ENCODE measurements at places on chromosomes 16 and 17.

GRCh38 chr17:15287538-15288267 is 22.6 kb upstream of the PMP22 start:
- no peak for DNase-seq

DNA sequence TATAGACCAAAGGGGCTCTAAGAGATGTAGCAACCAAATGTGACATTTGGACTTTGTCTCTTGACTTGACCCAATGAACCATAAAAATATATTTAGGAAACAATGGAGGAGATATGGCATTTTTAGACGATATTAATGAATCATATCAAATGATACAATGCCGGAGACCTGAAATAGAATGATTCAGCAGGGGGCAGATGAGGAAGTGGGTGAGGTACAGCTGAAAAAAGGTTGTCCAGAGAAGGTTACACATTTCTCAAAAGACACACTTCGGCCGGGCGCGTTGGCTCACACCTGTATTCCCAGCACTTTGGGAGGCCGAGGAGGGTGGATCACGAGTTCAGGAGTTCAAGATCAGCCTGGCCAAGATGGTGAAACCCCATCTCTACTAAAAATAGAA is 16.5 kb upstream of the SNN start:
- no peak for DNase-seq

GRCh38 chr16:57807252-57807967 is 5.1 kb upstream of the KIFC3 start:
- DNase-seq, result no peak

DNA sequence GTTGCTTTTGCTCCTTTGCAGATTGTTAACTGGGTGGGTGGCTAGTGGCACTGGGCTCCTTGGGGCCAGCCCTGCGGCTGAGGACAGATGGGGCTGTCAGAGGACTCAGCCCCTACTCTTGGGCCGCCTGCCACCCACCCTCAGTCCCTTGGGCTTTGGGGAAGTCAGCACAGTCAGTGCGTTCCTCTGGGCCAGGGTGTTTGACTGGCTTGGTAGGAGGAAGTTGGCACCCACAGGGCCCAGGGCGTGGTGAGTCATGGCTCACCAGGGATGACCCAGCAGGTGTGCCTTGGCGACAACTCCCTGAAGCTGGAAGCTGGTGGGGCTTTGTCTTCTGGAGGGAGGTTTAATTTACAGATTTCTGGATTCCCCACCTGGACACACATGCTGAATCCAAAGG is 32.4 kb downstream of the HAPSTR1 start:
- no peak for DNase-seq

DNA sequence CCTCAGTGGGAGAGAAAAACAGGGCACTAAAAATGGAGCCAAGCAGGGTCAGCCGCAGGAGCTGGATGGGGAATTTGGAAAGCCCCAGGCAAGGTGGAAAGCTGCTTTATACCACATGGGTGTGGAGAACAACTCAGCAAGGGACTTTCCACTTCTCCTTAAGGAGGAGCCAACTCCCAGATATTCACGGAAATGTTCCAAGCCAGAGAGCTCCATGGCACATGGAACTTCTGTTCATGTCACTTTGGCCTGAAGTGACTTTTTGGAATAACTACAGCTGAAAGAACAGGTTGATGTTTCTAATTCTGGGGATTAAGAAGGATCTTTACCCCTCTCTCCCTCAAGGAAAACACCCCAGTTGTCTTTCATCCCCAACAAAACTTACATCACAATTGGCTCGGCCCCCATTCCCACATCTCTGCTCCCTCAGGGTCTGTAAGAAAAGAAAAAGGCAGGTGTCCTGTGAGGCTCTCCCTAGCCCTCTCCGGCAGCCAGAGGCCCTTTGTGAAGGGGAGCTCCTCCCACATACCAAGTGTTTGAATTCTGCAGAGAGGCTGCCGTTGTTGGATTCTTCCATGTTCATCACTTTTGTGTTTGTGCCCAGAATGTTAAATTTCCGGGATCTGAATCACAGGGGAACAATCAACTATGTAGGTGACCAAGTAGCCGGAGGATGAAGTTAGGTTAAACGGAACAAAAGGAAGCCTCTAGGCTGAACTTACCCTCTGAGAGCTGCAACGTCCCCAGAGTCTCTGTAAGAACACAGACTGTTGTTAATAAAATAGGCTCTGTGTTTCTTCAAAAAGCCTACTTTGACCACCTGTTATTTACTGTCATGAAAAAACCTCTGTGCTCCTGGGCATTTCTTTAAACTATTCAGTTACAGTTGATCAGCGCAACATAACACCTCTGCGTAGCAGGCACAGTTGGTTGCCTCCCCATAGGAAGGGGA is 41.0 kb downstream of the STAT5A start:
- peak; percentile 80 for DNase-seq

GRCh38 chr17:27984816-27985215 is 57.7 kb upstream of the NLK start:
- no peak for DNase-seq

DNA sequence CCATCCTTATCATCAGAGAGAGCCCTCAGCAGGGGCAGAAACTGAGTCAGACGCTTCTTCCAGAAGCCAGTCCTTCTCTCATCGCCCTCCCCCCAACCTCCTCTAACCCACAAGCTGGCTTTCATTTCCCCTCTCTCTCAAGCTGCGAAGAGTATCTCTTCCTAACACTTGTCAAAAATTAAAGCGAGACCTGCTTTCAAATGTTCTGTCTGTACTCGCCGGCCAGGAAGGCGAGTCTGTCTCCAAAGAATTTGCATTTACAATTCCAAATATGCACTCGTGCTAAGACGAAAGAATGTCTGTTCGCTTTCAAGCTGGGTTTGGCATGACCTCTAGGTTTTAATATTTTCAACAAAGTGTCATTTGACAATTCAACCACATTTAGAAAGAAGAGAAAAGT is 140.4 kb downstream of the RGS9 start:
- no peak for DNase-seq

GRCh38 chr16:66427036-66427860 is at the start of gene BEAN1:
Gene BEAN1 (plus strand): TSS chr16:66427295. CDS start chr16:66437677, 10,382 bp downstream.
- no peak for DNase-seq

Measured in neuronal stem cell (in vitro differentiated cells).